ENCODE measurements at places on chromosomes 1 and 21.

GRCh38 chr1:50424045-50424883 is 1.0 kb upstream of the DMRTA2 start:
- DNase-seq, result no peak

DNA sequence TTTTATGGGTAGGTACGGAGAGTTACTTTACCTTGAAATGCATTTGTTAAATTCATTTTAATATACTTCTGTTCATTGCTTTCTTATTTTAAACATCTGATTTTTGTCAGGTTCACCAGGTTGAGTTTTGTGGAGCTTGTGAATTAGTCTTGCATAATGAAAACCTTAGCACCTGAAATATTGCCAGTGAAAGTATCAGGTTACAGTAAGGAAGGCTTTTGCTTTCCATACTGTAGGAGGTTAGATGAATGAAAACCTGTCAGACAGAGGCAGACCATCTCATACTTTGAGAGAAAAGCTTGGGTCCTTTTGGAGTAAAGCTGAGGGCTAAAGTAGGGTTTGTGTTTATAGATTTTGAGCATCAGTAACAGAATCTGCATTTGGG is 34.7 kb downstream of the THRAP3 start:
- DNase-seq, result no peak

DNA sequence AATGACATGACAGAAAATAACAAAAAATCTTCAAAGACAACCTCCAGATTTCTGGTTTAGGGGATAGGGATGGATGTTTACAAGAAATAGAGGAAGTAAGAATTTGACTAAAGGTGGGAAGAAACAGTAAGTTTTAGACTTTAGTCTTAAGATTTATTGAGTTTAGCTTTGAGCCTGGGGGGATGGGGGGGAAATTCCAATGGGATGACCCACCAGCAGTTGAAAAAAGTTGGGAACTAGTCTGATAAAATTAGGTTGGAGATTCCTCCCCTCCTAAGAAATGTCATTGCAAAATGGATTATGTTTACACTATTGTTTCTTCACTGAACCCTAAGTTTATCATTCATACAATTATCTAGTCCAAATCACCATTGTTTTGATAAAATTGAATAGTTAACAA is 28.4 kb downstream of the WDR26 start:
- no peak for DNase-seq

DNA sequence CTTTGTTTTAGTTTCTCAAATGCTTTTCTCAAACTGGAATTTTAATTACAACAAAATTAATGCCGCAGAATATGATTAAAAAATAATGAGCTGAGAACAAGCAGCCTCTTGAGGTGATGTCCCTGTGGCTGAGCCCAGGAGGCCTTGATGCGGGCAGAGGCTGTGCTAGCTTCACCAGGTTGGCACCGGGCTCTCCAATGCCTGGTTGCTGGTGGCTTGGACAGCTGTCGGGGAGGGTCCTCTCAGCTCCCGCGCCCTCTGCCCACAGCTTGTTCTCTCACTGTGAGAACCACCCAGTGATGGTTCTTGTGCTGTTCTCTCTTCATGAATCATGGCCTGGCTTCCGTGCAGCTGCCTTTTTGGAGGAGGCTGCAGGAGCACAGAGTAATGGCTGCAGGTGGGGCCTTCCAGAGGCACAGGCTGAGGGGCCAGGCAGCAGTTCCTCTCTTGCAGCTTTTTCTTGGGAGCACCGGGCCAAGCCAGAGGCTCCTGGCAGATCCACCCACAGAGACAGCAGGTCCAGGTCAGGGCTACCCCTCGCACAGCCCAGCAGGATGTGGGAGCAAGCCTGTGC is 156.3 kb downstream of the PCBP3 start:
- DNase-seq, result no peak

- DNase-seq, result no peak
Observed at GRCh38 chr1:197671140-197671539, 104.1 kb downstream of the DENND1B start.

DNA sequence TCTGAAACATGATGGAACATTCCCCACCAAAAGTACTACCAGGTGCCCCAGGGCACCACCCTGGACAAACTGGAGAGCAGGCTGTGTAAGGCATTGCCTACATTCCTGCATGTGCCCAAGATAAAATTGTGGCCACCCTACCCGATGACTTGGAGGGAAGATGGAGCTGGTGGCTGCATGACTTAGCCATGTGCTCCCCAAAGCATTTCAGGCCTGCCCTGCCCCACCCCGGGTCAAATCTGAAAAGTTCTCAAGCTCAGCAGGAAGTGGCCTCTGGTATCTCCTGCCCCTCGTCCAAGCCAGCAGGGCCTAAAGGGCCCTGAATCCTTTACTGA is 8.5 kb downstream of the CD2 start:
- DNase-seq, result no peak

DNA sequence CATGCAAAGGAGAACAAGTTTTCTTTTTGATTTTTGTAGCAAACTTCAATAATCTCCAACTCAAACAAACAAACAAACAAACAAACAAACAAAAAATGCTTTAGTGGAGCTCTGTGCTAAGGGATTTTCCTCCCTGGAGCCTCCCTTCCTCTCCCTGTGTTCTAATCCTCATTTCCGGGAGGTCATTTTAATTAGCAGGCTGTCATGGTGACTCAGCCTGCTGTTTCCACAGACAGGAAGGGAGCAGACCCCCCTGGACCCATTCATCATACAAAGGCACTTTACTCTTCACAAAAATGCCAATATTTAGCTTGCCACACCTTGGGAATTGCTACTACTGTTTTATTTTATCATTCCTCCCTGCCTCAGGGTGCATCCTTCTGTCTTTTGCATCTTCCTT is 61.0 kb upstream of the SPATA6 start:
- no peak for DNase-seq

- peak; percentile 23 for DNase-seq
Observed at GRCh38 chr1:6860401-6860800, 75.1 kb downstream of the CAMTA1 start.

DNA sequence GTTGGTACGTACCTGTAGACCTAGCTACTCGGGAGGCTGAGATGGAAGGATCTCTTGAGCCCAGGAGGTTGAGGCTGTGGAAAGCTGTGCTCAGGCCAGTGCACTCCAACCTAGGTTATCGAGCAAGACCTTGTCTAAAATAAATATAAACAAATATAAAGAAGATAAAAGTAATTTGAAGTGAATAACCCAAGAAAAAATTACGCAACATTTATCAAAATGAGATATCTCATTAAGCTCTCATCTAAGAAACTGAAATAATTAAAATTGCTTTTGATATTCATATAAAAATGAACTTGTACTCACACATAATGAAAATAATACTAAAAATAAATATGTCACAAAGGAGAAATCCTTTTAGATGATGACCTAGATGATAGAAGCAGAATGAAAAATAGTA is 647.1 kb upstream of the NCAM2 start:
- DNase-seq, result no peak

GRCh38 chr1:46456411-46456963 is 33.1 kb upstream of the DMBX1 start:
- no peak for DNase-seq

DNA sequence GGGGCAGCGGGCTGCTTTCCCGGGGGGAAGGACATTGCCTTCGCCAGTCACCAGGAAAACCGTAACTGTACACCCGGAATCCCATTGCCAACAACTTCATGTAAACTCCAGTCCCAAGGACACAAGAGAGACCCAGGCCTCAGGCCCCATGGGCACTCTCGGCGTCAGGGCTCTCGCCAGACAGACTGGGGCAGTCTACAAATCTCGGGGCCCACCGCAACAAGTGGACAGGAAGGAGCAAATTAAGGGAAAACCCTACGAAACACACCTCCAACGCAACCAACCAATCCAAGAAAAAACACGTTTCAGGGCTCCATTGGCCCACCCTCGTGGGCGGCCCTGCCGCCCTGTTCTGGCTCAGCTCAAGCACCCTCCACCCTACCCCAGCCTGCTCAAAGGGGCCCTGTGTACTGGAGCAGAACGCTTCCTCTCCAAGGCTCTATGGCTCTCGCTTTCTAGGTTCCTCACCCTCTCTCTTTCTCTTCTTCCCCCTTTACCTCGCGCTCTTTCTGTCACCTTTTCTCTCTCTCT is 4.6 kb upstream of the ZNF678 start:
- DNase-seq, result no peak

DNA sequence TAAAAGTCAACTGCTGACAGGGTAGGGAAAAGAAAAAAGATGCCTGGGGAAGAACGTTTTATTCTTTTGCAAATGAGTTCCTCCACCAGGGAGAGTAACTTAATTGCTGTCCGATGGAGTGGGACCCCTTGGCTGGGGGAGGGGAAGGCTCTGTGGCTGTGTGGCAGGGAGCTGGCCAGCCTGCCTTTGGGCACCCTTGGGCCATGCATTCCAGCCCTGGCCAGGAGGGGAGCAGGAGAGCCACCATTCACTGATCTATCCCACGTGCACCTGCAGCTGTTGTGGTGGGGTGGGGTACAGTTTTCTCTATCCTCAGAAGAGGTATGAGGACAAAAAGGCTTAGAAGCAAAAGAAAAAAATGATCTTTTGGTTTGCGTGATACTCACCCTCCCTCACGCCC is 116.9 kb downstream of the KCNK1 start:
- no peak for DNase-seq

GRCh38 chr1:107698161-107698560 is 266.8 kb downstream of the VAV3 start:
- no peak for DNase-seq

- no peak for DNase-seq
Observed at GRCh38 chr1:157081707-157082106, 17.9 kb downstream of the ETV3L start.

GRCh38 chr1:37797750-37798345 is 4.2 kb downstream of the MANEAL start:
- peak; percentile 52 for DNase-seq

DNA sequence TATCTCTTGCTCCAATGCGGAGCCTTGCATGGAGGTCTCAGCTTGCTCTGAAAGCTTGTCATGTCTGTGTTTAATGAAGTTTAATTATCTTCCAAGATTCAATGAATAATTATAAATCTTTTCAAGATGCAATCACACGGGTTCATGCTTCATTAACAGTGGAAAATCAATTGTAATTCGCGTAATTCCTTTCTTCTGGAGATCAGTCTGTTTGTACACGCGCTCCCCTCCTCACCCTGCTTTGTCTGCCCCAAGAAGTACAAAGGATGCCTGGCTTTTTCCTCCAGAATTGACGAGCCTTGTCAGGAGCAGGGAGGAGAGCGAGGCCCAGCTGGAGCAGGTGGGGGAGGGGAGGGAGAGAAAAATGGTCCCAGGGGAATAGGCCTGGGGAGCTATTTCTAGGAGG is 65.0 kb upstream of the DISP3 start:
- no peak for DNase-seq

DNA sequence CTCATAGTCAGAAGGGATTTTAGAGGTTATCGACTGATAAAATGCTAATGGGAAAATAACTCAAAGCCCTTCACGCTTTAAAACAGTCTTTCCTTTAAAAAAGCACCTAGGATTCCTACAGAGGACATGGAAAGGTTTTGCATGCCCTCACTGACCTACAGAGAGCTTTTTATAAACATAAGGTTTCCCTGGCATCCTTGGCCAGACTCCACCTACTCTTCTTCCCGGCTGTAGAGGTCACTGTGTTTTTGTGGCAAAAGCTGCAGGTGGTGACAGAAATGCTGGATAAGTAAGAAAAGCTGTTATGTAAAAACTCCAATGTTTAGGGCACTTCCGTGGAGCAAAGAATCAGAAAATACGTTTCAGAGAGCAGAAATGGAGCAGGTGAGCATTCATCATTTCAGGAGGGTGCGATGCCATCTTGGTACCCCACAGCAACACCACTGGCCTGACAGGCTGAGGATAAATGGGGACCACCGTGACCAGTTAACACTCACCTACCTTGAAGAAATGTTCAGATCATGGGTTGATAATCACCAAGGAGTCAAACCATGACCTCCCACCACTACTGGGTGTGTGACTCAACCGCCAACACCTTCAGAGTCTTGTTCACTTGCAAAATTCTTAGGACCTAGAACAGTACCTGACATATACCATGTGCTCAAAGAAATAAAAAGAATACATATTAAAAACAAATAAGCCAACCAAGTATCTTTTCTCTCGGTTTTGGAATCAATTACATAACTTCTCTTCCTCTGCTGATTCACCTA is 46.6 kb downstream of the SSBP3 start:
- DNase-seq, result no peak

DNA sequence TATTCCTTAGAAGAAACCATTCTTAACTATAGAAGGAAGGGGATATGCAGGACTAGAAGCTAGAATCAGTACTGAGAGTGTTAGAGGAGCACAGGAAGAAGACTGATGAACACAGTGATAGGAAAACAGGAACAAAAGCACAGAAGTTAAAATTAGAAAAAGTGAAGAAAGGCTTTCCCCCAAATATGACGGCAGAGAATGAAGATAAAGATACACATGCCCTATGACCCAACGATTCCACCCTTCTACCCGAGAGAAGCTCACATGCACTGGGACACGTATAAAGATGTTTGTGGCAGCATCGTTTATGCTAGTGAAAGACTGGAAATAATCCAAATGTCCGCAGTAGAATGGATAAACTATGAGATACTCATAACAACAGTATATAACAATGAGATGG is 74.2 kb downstream of the DTL start:
- DNase-seq, result no peak

DNA sequence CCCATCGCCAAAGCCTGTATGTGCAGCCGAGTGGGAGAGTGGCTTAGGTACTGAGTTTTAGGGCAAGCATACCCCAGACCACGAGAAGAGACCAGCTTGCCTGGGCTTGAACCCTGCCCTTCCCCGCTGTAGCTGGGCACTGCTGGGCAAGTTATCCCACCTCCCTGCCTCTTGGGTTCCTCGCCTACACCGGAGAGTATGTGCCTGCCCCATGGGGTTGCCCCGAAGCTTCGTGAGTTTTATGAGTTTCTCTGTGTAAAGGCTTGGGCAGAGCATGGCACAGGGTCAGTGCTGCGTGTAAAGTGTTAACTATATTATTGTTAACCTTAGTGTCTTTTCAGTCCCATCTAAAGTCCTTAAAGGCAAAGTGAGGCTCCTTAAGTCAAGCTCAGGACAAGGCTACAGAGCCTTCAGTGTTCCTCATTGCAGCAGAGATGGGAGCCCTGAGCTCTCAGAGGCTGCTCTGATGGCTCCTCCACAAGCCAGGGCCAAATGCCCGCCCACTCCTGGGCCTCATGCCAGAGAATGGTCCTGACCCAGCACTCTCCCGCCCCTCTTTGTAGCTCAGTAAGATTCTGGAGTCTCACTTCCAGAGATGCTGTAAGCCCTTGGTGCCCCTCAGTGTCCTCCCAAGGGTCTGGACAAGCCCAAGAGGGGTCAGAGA is 37.0 kb upstream of the KCNA10 start:
- DNase-seq, result no peak

DNA sequence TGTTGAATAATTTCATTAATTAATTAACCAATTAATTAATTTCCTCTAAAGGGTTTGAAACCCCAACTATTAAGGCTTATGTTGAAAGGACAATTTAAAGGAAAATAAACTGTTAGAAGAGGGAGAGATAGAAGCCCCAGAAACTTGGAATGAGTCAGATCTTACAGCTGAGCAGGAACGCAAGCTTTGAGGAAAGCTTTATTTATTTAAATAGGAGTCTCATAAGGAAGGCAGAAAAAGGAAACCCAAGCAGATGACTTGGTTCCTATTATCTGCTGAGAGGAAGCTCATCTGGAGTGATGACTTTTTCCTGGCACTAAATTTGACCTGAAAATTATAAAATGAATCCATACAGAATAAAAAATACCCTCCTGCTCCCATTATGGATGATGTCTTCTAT is 105.1 kb downstream of the ROR1 start:
- DNase-seq, result no peak

All from AG04450 (cell line).